ENCODE measurements at places on chromosomes 4 and X. TPM values are rescaled to one million over a fixed set of nuclear protein-coding genes. Genes with fewer than 3 reads are reported as not detected.
A peak's percentile ranks its signal among the peaks of the same experiment; 100 is the strongest.

Gene LDB2
- total RNA-seq, result 88.2 TPM

GRCh38 chr4:11469650-11470437 is 41.1 kb upstream of the HS3ST1 start:
- no peak overlapping the region for H3K27ac ChIP-seq
- no peak for DNase-seq

- H3K36me3 ChIP-seq, result no peaks in the 10 kb centered on the region
- no peak for DNase-seq
- no peak overlapping the region for H3K27ac ChIP-seq
- H3K4me1 ChIP-seq, result no peaks in the 10 kb centered on the region
- no peak overlapping the region for H3K4me3 ChIP-seq
Measured at GRCh38 chr4:182418054-182418734, 175.0 kb downstream of the TENM3 start.

GRCh38 chrX:102963955-102964354 is 26.9 kb downstream of the RAB40AL start:
- H3K4me1 ChIP-seq, result no peaks in the 10 kb centered on the region
- no peak for DNase-seq
- no peak overlapping the region for H3K27ac ChIP-seq
- no peaks in the 10 kb centered on the region for H3K36me3 ChIP-seq
- no peak overlapping the region for H3K4me3 ChIP-seq
- no peaks in the 10 kb centered on the region for H3K27me3 ChIP-seq

GRCh38 chrX:115367951-115368350 is 78.4 kb downstream of the LUZP4 start:
- H3K36me3 ChIP-seq, result no peaks in the 10 kb centered on the region
- no peak overlapping the region for H3K4me3 ChIP-seq
- H3K27me3 ChIP-seq, result peaks cover 19% of the 10 kb centered on the region
- DNase-seq, result no peak
- H3K4me1 ChIP-seq, result no peaks in the 10 kb centered on the region
- no peak overlapping the region for H3K27ac ChIP-seq

DNA sequence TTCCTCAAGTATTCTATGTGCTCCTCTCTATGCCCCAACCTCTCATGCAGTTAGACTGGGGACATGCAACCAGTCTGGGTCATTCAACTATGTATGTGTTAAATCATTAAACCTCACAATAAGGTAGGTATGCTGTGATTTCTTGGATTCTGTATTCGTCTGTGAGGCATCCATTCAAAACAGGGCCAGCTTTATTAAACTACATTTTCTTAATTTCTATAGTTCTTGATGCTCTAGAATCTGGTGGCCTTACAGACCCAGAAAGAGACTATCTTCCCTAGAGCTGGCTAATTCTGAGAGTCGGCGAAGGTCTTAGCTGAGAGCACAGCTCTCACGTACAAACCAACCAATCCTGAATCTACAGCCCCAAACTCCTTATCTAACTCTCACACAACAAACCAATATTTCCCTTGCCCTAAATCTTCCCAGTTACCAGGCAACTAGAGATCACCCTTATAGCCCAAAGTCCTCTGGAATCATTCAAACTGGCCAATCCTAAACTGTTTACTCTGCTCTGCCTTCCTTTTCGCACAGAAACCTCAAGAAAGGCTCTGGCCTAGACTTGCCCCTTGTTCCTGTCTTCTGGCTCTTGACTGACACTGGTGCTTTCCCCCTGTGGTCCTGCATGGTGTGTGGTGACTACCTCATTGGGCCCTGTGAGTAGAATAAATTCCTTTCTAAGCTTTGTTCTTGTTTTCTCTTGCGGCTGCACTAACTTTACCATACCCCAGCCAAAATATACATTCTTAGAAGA is 203.5 kb upstream of the TET2 start:
- H3K4me1 ChIP-seq, result no peaks in the 10 kb centered on the region
- DNase-seq, result no peak

GRCh38 chr4:86357608-86358007 is 2.2 kb downstream of the MAPK10 start:
- DNase-seq, result peak; percentile 89
- peak overlapping the region; percentile 95 for H3K27ac ChIP-seq
- no peaks in the 10 kb centered on the region for H3K36me3 ChIP-seq
- peaks cover 3% of the 10 kb centered on the region for H3K4me1 ChIP-seq
- H3K27me3 ChIP-seq, result no peaks in the 10 kb centered on the region

Gene PF4V1
- total RNA-seq, result 0.89 TPM

DNA sequence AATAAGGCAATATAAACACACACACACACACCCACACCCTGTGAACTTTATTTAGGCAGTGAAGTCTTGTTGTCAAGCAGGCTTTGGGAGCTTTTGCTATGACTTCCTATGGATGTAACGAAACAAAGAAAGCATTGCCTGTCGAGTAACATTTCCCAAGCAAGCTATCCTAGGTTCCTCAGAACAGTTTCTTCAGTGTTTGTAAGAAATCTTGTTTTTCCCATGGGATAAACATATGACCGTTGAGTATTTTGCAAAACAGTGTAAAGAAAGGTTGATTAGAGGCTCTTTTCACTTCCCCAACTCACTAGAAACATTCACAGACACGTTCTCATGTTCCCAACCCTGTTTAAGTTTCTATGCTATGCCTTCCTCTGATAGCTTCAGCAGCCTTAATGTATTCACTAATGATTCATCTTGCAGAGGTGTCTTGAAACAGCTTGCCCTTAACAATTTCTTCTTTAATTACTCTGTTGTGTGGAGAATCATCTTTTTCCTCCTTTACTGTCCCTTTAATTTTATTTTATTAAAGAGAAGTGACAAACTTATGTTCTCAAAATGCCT is 1947.1 kb upstream of the TENM3 start:
- DNase-seq, result no peak
- H3K27me3 ChIP-seq, result no peaks in the 10 kb centered on the region
- no peaks in the 10 kb centered on the region for H3K36me3 ChIP-seq
- H3K27ac ChIP-seq, result no peak overlapping the region
- no peak overlapping the region for H3K4me3 ChIP-seq
- H3K4me1 ChIP-seq, result no peaks in the 10 kb centered on the region

- H3K4me1 ChIP-seq, result no peaks in the 10 kb centered on the region
- no peak for DNase-seq
- no peak overlapping the region for H3K27ac ChIP-seq
- no peaks in the 10 kb centered on the region for H3K36me3 ChIP-seq
Measured at GRCh38 chr4:85024671-85025070, 58.2 kb upstream of the WDFY3 start.

Gene GLRA2
- total RNA-seq, result 14.4 TPM

Gene ZNF630
- total RNA-seq, result 6.2 TPM

- H3K4me3 ChIP-seq, result no peak overlapping the region
- no peaks in the 10 kb centered on the region for H3K27me3 ChIP-seq
- DNase-seq, result peak; percentile 73
- no peak overlapping the region for H3K27ac ChIP-seq
- no peaks in the 10 kb centered on the region for H3K4me1 ChIP-seq
- no peaks in the 10 kb centered on the region for H3K36me3 ChIP-seq
Measured at GRCh38 chr4:94126669-94127068, 81.0 kb upstream of the SMARCAD1 start.

DNA sequence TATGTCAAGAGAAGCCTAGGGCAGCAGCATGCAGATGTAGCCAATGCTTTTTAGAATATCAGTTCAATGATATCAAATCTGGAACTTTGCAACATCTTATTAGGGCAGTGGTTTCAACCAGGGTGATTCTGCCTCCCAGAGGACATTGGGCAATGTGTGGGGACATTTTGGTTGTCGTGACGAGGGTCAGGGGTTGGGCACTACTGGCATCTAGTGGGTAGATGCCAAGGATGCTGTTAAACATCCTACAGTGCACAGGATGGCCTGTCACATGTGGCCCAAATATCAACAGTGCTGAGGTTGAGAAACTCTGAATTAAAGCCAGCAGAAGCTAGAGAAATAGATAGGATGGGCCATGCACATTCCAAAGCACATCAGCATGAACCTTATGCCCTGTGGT is 152.3 kb downstream of the AMELX start:
- no peak for DNase-seq
- peaks cover 11% of the 10 kb centered on the region for H3K27me3 ChIP-seq
- no peak overlapping the region for H3K27ac ChIP-seq
- no peaks in the 10 kb centered on the region for H3K4me1 ChIP-seq

Gene GAGE12C
- total RNA-seq, result not detected

Gene RPA4
- total RNA-seq, result 0.88 TPM

DNA sequence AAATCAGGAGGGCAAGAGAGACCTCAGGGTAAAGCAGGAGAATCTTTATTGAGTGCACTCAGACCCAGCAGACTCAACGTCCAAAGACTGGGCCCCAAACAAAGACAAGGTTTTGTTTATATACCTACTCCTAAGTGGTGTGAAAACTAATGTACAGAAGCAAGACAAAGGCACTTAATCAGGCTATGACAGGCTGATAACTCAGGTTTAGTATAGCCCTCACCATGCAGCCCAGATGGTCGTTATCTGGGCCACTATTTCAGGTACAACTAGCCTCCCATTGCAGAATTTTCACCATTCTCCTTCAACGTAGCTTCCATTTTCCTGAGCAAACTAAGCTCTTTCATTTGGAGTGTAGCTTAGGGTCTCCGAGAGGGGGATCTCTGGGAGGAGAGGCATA is 36.9 kb downstream of the SULT1E1 start:
- no peak overlapping the region for H3K4me3 ChIP-seq
- H3K4me1 ChIP-seq, result no peaks in the 10 kb centered on the region
- no peak overlapping the region for H3K27ac ChIP-seq
- DNase-seq, result no peak
- no peaks in the 10 kb centered on the region for H3K36me3 ChIP-seq

- no peaks in the 10 kb centered on the region for H3K4me1 ChIP-seq
- DNase-seq, result no peak
- no peaks in the 10 kb centered on the region for H3K27me3 ChIP-seq
- no peaks in the 10 kb centered on the region for H3K36me3 ChIP-seq
Measured at GRCh38 chrX:155313766-155314165, 20.6 kb downstream of the CLIC2 start.

Gene SSR4
- 317 TPM for total RNA-seq

DNA sequence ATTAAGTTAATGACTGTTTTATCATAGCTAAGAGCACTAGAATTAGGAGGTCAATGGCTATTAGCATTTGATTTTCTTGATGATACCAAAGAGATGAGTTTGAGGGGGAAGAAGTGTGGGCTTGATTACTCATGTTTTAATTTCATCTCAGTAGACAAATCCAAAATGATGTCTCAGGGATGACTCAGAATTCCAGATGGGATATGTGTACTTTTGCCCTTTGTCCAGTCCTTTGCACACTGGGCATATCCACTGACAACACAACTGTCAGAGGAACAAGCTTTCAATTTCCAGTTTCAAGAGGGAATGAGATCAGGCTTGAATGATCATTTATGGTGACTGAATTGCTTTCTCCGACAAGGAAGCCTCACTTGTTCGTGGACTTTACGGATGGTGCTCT is 325.3 kb upstream of the FTHL17 start:
- H3K27ac ChIP-seq, result no peak overlapping the region
- DNase-seq, result no peak
- H3K36me3 ChIP-seq, result no peaks in the 10 kb centered on the region
- H3K27me3 ChIP-seq, result no peaks in the 10 kb centered on the region
- H3K4me1 ChIP-seq, result no peaks in the 10 kb centered on the region

DNA sequence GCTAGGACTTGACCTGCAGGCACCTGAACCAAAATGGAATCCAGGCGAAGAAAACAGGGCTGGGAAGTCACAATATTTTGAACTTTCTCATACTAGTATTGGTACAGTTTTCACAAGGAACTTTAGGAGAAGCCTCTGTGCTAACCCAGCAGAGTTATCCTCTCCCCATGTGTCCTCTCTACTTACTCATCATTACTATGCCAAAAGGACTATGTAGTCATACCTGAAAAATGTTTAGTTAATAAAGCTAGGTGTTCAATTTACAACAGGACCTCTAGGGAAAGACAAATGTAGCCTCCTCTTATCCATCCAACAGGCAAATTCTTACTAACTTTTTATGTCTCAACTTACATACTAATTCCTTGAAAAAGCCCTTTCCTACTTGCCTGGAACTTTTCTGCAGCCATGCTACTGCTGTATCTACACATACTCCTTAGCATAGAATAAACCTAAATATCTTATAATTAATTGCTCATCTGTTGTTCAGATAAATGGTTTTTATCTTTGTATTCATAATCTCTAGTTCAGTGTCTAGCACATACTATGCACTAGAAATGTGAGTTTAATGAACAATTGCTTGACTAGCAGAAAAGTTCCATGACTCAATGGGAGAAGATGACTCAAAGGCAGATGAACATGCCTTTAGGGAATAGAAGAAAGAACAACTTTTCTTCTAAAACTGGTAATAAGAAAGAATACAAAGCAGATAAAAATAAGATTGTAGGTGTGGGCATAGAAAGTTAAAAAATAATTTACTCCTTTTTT is 215.5 kb upstream of the VEGFC start:
- no peaks in the 10 kb centered on the region for H3K4me1 ChIP-seq
- no peaks in the 10 kb centered on the region for H3K27me3 ChIP-seq
- H3K27ac ChIP-seq, result no peak overlapping the region

DNA sequence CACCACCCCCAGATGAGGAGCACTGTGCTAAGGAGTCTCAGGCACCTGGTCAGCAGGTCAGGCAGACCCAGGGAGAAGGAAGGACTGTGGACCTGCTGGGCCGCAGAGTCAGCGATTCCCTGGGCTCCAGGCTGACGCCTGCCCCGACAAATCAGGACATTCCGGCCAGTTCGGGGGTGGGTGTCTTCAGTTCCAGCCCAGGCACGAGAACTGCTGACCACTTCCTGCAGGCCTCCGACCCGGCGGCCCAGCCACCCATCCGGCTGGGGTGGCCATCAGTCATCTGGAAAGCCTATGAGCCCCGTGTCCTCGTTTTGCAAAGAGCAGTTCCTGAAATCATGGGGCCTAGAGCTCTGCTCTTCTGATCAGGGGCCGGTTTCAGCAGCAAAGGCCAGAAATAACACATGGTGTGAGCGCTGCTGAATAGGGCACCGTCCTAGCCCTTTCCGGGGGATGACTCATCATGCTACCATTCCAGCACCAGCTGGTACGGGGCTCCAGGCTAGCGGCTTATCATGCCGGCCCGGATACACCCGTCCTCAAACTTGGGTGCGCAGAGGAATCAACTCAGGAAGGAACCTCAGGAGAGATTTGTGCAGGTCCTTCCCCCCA is 7.8 kb upstream of the SH3TC1 start:
- peaks cover 2% of the 10 kb centered on the region for H3K36me3 ChIP-seq
- H3K4me3 ChIP-seq, result no peak overlapping the region
- peaks cover 40% of the 10 kb centered on the region for H3K4me1 ChIP-seq
- DNase-seq, result no peak

DNA sequence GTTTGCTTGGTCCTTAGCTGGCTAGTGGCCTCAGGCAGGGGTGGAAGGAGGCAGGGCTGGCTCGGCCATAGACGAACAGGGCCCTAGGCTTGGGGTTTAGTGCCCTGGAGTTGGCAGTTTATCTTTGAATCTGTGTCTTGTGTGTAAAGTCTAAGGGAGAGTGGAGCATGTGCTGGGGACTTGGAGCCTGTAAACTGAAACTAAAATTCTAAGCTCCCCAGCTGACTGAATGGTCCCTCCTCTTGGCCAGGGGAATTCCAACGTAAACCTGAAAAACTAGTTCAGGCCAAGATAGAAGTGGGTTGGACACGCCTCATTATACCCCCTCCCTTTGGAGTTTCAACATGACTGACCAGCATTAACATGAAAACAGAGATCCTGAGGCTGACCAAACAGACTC is 46.1 kb upstream of the GPR78 start:
- peak; percentile 38 for DNase-seq
- no peak overlapping the region for H3K27ac ChIP-seq
- H3K36me3 ChIP-seq, result no peaks in the 10 kb centered on the region
- H3K27me3 ChIP-seq, result no peaks in the 10 kb centered on the region

GRCh38 chr4:89000844-89001360 is 56.1 kb downstream of the FAM13A start:
- no peaks in the 10 kb centered on the region for H3K36me3 ChIP-seq
- H3K4me1 ChIP-seq, result no peaks in the 10 kb centered on the region
- H3K27ac ChIP-seq, result no peak overlapping the region
- no peaks in the 10 kb centered on the region for H3K27me3 ChIP-seq
- no peak overlapping the region for H3K4me3 ChIP-seq

GRCh38 chr4:104616401-104616820 is 121.7 kb upstream of the CXXC4 start:
- no peak for DNase-seq
- no peaks in the 10 kb centered on the region for H3K27me3 ChIP-seq
- H3K4me3 ChIP-seq, result no peak overlapping the region
- no peak overlapping the region for H3K27ac ChIP-seq

Data from spinal cord (tissue), 10 donors.